ENCODE measurements at places on chromosomes 7 and 10.
A peak's percentile ranks its signal among the peaks of the same experiment; 100 is the strongest.

DNA sequence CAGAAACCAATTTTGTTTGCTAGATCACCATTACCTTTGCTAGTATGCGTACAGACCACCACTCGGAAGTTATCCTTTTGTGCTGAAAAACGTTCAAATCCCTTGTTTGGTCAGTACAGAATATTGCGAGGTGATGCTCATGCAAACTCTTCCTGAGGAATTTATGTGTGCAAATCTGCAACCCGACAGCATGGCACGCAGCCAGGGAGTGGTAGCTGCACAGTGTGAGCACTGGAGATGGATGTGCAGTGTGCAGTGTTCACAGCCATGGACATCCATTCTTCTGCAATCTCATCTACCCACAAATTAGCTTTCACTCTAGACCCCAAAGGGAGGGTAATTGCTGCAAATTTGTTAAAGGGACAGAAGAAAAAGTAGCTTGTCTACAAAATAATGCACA, 72.2 kb downstream of the CACUL1 start:
- no peak for DNase-seq

DNA sequence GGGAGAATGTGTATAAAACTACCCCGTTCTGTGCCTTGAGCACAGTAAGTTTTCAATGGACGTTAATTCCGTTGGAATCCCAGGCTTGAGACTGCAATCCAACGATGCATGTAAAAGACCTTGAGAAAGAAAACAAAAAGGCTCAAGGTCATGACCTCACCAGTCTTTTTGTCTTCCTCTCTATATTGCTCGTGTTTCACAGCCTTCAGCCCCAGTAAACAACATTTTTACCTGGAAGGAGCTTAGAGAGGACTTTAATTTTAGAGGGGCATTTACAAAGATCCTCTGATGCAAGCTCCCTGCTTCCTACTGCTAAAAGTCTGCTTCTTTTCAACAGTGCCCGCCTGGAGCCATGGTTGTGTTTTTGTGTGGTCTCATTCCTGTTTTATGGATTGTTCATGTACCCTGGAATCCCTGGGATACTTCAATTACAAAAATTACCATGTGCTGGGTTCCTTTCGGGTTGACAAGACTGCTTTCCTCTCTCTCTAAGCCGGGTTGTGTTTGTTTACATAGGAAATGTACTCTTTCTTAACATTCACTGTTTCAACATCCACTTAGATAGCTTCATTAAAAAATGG, 320.1 kb upstream of the NFE2L3 start:
- DNase-seq: no peak

DNA sequence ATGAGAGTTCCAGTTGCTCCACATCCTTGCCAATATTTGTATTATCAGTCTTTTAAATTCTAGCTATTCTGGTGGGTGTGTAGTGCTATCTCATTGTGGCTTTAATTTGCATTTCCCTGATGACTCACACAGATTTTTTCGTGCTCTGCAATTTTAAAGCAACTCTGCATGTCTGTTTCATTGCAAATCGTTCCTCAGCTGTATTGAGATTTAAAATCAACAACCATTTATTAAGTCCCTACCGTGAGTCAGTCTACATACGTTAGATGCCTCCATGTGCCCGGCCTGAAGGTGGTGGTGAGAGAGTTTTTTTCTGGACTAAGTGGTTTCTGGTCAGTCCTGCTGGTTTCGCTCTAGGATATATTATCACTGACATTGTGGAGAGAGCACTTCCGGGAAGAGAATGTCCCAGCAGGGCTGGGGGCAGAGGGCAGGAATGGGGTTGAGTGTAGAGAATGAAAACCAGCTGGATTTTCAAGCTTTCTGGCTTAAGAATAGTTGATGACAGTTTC, 8.4 kb upstream of the HYCC1 start:
- peak; percentile 67 for DNase-seq

DNA sequence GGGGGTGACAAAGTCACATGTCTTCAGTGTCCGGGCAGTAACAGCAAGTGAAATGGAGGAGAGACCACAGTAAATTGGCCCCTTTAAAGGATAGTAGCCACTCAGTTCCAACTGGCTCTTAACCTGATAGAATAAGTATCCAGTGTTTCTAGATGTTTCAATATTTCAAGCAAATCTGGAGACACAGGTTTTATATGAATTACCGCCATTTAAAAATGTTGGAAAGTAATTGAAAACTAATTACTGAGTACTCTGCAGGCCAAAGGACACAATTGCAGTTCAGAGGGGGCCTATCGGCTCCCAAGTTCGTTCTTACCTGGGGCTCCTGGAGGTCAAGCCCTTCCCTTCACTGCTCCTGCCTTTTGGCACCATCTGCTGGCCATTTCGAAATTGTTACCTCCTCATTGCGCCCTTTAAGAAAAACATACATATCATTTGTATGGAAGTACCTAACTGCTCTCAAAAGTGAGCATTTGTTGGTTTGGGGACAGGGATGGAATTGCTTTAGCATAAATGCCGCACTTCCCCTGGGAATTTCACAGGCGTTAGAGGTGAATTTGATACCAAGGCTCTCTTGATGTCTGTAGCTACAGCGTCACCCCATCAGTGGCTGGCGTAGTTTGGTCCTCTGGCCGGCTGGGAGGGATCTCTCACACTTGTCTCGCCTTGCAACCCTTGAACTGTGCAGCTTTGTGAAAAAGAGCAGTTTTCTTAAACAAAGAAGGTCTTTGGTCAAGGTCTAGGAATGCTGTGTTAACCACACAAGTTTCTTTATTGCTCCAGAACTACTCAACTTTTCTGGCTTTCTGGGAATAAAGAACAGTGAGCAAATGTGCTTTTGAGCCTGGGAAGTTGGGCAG, 220.0 kb downstream of the ARHGAP21 start:
- peak; percentile 72 for DNase-seq

GRCh38 chr10:6400821-6401465, 179.1 kb downstream of the PRKCQ start:
- no peak for DNase-seq

GRCh38 chr7:124930655-124931597, 1.3 kb upstream of the POT1 start:
- peak; percentile 8 for DNase-seq
